ENCODE measurements at places on chromosomes 2 and 18.

- DNase-seq = no peak
Measured at GRCh38 chr18:363301-364085, 95.6 kb upstream of the THOC1 start.

- peak; percentile 8 for DNase-seq
Measured at GRCh38 chr2:174634130-174635014, 36.8 kb upstream of the WIPF1 start.

DNA sequence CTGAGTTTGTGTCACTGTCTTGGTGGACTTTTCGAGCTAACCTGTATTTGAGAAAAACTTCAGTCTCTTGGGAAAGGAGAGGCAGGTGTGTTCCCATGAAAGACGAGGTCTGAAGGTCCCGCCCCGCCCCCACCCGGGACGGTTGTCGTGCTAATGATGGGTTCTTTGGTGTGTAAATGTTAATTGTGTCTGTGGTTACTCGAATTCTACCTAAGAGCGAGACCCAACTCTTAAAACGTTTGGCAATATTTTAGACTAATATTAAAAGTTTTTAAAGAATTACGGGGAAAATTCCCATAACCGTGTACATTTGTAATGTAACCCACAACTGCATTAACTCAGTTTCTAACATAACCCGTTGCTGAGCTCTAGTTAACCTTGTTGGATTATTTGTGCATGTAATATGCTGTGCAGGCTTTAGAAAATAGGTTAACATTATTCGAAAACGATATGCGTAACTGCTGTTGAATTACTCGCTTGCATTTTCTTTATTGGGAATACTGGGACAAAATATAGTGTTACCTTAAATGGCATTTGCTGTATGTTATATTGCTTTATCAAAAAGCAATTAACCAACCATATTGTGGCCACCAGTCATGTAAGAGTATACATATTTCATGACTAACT, 833 bp downstream of the EPB41L5 start:
- no peak for DNase-seq

DNA sequence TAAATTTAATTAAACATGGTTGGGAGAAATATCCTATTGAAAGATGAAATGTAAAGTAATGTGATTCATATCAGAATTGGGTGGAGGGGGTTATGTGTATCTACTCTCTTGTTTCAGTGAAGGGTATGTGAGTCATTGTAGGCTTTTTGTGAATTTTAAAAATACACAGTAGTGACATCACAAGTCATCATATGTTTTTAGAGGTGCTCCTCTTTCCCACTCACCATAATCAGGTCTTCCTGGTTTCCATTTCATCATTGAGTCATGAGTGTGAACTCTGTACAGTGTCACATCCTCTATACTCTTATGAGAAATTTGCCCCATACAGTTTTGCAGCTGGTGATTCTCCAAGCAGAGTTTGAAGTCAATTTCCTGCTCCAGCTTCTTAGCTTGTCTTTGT, 18.8 kb downstream of the FSIP2 start:
- DNase-seq = no peak

DNA sequence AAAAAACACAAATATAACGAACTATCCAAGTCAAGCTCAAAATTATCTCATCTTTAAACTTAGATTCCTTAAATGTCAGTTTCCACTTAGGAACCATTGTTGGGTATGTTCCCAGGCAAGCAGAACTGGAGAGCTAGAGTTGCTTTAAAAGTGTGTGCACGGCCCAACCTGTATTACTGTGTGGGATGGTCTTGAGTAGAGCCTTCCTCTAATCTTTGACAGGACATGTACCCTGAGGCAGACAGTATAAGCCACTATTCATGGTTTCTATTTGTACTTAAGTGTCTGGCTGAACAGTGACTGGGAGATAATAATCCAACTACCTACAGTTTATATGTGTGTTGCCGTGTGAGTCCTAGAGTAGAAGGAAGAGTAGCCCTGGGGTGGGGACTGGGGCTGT, 239.7 kb downstream of the GPD2 start:
- no peak for DNase-seq

- no peak for DNase-seq
Measured at GRCh38 chr2:2881499-2881898, 496.1 kb downstream of the EIPR1 start.

- DNase-seq = no peak
Measured at GRCh38 chr18:10033016-10033399, 119.2 kb downstream of the VAPA start.

DNA sequence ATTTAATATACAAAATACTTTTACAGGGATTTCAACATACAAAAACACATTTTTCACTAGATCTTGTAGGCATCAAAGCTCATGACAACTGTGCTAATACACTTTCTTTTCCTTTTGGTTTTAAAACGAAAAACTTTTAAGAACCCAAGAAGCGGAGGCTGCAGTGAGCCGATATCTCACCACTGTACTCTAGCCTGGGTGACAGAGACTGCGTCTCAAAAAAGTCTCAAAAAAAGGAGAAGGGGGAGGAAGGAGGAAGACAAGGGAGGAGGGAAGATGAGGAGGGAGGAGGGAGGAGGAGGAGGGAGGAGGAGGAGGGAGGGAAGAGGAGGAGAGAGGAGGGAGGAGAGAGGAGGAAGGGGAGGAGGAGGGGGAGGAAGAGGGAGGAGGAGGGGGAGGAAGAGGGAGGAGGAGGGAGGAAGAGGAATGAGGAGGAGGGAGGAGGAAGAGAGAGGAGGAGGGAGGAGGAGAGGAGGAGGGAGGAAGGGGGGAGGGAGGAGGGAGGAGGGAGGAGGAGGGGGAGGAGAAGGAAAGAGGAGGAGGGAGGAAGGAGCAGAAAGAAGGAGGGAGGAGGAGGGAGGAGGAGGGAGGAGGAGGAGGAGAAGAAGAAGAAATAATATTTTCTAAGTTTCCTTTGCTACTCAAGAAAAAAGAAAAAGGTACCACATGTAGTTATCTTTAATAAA, 13.8 kb downstream of the ROCK2 start:
- DNase-seq = peak; percentile 47

- DNase-seq = peak; percentile 21
Measured at GRCh38 chr2:237471438-237472186, 15.4 kb upstream of the MLPH start.

DNA sequence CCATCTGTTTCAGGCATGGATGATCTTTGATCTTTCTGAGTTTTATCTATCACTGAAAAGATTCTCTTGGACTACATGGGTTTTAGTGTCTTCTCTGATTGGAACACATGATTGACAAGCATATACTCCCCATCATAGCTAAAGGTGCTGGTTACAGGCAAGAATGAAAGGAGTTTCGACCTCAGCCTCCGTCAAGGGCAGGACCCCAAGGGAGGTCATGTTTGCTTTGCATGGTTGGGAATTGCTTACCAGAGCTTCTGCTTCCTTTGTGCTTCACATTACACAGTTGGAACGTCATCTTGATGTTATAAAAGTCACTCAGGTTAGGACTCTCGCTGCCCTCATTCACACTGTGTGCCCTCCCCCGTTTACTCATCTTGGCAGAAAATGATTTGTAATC, 287.7 kb downstream of the PIK3C3 start:
- no peak for DNase-seq

- DNase-seq = no peak
Measured at GRCh38 chr2:156818944-156819343, 382.8 kb downstream of the GPD2 start.

DNA sequence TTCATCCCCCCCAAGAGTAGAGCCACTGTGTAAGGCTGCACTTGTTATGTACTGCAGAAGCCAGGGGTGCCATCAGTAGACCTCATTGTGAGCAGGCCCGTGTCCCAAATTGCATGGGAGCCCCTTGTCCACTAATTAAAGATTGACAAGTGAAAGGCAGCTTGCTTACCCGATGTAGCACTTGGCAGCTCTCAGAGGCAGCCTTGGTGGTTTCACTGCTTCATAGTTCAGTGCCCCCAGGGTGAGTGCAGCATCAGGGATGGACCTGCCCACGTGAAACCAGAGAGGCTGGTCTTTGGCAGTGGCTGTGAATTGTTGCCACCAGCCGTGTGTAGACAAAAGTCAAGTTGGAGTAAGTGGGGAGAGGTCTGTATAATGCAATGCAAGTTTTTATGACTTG, 13.3 kb downstream of the TUBB6 start:
- no peak for DNase-seq

- no peak for DNase-seq
Measured at GRCh38 chr2:98734823-98735260, 3.9 kb upstream of the MGAT4A start.

GRCh38 chr2:98768384-98769113, 37.6 kb upstream of the MGAT4A start:
- DNase-seq = no peak

DNA sequence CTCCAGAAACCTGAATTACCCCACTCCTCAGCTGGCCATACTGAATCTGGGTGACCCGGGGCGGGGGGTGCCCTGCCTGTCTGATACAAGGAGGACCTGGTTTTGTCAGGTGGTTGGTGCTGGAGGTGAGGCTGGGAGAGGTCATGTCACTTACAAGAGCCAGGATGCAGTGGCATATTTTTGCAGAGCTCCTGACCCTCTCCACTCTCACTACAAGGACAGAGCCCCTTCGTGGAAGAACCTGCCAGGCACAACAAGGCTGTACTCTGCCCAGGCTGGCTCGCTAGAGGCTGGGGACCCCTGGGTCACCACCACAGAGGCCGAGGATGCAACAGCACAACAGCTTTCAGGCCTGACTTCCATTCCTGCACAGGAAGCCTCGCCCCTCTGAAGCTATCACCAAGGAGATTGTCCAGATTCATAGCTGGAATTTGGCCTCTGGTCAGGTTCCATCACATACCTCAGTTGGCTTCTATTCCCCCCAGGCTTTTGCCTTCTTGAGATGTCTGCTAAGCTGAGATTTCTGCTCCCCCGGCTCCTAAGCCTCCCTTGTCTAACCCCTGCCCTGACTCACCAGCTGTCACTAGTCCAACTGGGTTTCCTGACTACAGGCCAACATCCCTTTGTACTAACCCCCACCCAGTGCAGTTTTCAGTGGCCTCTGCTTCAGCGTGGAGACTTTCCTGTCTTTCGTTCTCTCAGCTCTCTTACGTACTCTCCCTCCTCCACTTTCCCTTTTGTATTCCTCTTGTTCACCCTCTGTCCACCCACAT, 132.5 kb upstream of the EPAS1 start:
- DNase-seq = no peak

DNA sequence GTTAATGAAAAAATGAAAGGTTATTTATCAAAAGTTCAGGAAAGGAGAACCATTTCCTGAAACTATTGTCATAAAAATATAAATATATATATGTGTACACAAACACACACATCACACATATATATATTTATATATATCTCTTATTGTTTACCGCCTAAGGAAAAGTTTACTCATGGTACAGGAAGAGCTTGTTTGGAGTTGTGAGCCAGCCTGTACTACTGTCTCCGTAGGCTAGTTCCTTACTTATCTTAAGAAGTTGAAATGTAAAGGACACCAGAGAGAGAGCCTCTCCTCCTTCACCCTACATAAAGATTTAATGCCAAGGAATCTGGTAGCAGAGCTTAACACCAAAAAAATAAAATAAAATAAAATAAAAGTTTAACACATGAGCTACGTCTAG, 19.6 kb downstream of the DSC1 start:
- no peak for DNase-seq

DNA sequence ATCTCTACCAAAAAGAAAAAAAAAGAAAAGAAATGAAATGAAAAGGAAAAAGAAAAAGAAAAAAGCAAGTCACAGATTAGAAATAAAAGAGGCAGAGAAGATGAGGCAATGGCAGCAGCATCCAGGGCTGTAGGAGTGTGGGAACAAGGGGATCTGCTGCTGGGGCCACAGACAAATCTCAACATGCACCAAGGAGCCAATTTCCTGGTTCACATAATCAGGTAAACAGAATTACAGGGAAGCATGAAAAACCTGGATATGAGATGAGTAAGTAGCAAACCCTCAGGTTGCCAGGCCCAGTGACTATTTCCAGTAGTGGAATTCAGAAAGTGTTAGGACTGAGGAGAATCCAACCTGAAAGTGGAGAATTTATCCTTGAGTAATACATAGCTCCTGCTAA, 77.4 kb upstream of the ARHGAP28 start:
- no peak for DNase-seq

DNA sequence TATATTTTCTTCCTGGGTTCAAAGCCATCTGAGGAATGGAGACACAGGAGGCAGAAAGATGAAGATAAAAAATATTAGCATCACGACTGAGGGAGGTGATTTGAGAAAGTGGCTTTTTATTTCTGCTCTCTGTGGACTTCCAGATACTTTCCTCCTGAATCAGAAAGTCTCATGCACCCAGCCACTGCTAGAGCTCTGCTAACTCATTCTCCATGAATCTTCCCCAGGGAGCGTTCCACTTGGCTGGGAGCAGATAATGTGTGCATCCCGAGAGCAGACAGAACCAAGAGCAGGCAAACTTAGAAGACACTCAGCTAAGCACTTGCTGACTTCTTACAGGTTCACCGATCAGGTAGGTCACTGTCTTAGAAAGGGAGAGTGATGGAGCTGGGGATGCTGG, 264.1 kb upstream of the THUMPD2 start:
- no peak for DNase-seq

- DNase-seq = no peak
Measured at GRCh38 chr2:100718065-100718629, 101.8 kb upstream of the NPAS2 start.

DNA sequence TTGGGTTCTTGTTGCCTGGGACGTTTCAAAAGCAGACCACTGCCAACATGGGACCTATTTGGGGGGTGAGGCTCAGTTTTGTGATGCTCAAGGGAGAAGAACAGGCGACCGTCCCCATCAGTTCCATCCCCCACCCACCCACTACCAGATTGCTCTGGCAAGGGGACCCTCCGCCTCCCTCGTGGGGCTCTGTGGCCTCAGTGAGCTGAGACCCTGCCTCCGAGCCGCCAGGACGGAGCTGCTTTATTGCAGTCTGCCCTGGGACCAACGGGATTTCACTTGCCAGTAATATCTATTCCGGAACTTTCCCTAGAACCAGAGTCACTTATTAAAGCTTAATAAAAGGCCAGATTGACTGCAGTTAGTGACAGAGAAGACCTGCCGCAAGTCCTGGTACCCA, 146.3 kb downstream of the KLHL29 start:
- no peak for DNase-seq

- DNase-seq = no peak
Measured at GRCh38 chr2:209523867-209524266, 100.0 kb downstream of the MAP2 start.

DNA sequence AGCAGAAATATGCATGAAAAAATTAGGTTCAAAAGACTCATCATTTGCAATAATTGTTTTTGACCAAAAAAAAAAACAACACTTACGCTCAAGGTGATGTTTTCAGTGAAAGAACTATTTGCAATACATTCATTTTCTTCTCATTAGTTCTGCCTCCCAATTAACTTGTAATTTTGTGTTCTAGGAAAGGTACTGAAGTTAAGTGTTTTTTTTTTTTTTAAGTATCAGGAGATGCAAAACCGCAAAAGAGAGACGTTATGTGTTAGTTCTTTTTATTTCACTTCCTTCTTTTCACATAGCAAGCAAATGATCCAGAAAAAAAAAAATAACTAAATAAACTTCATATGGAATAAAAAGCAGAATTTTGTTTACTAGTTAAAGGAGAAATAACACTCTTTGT, 735.2 kb upstream of the GCFC2 start:
- no peak for DNase-seq

DNA sequence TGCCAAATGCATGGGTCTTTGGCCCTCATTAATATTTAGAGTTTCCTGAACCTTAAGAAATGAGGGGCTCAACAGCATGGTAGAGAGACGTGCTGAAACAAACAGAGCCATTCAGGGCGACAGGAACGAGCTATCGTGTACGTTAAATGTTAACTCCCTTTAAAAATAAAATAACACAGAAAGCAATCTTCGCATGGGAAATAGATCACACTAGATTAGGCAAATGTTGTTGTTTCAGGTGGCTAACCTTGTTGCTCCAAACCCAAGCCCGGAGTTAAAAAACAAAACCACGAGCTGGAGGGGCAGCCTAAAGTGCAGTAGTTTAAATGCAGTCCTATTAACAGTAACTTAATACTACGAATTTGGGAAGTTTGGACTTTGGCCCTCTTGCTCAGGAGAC, 177.4 kb upstream of the TRIB2 start:
- DNase-seq = no peak
